ENCODE measurements at places on chromosomes 2 and 18.

GRCh38 chr2:31188131-31188530, 29.2 kb downstream of the CAPN14 start:
- no peak for DNase-seq

DNA sequence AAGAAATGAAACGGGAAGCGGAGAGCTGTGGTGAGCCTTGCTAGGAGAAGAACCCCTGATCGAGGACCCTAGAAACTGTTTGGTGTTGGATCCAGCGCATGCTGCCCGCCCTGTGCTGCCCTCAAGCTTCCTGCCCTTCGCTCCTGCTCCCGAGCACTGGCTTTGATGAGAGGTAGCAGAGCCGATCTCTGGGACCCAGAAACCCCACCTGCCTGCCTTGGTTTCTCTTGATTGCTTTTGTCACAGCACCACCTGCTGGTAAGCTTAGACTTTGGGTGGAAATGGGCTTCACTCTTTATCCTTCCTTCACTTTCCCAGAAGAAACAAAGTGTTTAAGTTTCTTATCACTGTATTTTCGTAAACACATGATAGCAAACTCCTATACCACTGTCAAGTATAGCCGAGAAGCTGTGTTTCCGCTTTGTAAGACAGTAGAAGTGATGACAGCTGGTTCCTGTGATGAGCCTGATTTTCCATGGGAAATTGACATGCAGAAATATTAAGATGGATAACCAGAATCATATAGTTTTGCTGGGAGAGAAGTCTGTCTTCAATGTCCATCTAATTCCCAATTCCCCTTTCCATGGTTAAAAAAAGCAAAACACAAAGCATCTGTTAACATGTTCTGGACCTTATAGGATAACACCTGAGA, 267.4 kb downstream of the PHLPP1 start:
- peak; percentile 29 for DNase-seq

DNA sequence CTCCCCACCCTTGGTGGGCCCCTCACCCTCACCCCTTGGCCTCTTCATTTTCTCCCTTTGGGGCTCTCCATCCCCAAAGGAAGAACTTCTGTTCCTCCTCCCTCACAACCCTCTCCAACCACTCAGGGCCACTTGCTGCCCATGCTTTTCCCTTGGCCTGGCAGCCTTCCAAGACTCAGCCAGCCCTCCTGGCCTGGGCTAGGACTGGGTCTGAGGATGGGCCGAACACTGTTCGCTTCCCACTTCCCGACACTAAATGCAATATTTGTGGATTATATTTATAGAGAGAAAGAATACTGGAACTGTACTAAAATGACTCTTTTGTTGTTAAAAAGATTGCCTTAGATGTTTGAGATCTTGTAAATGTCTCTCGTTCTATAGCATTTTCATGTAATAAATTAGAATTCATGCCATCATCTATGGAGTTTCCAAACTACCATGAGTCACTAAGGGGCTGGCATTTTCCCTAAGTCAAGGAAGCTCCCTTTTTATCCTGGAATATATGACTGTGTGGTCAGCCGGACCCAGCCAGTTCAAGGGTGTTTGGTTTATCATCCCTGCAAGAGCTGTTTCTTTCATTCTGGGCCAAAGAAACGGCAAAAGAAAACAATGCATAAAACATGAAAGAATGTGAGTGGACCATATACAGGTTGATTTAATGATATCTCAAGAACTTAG, 3.8 kb downstream of the CXCR2 start:
- DNase-seq: no peak

DNA sequence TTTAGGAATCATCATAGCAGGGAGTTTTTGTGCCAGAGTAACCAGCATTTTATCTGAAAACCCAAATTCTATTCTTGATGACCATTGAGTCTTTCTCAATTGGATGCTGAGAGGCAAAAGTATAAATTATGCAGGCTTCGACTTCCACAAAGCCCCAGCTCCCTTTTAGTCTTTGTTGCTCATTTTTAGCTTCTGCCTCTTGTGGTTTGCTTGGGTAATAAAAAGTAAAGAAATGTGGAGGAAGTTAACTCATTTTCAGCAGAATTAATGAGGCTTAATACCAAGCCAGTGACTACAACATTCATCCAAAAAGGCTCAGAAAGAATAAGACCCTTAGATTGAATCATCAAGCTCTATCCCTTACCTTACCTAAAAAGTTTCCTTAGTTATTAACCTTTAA, 18.6 kb downstream of the ERMN start:
- no peak for DNase-seq

DNA sequence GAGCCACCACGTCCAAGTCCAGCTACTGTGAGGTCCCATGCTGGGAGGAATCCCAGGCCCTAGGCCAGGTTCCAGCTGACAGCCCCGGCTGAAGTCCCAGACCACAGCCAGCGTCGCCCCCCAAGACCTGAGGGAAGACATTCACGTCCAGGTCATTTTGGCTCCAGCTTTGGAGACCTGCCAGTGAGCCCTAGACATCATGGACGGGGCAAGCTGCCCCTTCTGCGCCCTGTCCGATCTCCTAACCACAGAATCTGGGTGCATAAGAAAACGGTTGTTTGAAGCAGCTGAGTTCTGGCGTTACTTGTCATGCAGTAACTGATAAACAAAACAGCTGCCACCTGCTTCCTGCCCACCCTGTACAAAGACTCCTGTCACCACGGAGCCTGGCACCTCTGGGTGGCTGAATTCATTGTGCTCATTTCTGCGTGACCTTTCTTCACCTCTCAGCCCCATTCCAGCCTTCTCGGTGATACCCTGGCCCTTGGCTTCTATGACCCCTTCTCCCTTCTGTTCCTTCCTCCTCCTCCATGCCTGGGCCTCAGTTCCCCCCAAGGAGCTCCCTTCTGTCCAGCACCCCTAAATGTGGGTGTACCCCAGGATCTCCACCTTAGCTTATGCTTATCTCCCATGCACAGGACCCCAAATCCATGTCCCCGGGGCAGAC, 72.6 kb upstream of the SMAD7 start:
- no peak for DNase-seq

DNA sequence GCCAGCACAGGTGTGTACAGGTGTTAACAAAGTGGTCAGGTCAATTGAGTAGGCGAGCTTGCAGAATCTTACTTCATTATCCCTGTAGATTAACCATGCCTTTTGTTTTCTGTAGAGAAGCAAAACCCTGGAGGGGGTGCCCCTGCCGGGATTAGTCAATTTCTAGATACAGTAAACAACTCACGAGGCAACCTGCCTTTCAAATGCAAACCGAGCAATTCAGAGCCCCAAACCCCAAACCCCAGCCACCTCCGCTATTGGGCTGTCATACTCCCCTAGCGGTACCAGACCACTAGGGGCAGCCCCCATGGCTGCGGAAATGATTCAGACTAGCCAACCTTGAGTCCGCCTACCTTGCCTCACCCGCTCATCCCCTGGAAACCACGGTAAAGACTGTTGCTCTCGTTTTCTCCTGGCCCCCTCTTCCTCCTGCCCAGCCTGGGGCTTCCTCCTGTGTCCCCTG, 61.4 kb upstream of the KIF5C start:
- peak; percentile 18 for DNase-seq

DNA sequence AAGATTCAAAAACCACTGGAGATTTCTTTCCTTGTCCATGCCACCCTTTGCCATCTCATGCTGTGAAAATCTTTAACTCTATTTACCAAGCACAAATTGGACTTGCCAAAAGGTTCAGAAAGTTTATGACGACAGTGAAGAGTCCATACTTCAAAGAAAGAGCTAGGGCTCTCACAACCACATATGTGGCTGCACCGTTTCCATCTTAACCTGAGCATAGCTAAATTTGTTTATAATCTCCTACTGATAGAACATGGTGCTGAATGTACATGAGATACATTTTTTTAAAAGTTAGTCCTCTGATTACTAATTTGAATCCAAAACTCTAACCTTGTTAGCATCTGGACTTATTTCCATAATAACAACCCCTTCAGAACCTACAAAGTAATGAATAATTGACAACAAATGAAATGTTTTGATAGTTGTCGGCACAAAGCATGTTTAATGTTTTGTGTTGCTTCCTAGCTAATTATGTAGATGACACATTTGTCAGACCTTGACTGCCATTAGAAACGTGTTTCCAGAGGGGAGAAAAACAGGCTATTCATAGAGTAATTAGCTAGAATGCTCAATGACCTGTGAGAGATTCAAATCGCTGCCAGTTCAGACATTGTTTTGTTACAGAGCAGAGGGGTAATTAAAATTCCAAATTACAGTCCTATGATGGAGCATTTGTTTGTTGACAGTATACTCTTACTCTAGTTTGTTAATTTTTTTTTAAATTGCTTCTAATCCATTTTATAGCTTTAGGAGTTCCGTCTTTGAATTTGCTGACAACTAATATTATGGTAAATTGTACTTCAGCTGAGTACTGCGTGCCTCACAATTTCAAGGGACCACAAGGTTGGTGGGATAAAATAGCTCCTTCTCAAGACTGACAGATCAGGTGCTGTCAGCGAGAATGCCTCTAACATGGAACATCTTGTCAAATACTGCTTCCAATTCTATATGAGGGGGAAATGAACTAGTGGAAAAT, 31.8 kb downstream of the ARHGAP15 start:
- DNase-seq: no peak

GRCh38 chr2:222353993-222354392, 55.2 kb upstream of the PAX3 start:
- no peak for DNase-seq

DNA sequence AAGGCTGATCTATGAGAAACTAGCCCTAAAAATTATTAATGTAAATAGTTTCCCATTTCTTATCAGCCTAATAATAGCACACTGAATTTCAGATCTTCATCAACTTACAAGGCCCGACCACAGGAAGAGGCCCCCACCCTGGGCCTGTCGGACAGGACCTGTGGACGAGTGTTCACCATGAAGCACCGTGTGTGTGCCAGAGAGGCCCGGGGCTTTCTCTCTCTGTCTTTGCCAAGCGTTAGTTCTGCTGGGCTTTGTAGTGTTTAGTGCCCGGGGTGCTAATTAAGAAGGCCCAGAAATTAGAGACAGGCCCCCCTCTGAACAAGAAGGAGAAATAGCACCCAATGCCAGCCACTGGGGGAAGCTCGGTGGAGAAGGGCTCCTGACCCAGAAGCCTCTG, 265.7 kb downstream of the TWIST2 start:
- no peak for DNase-seq

GRCh38 chr2:206245265-206245672, 29.2 kb upstream of the ZDBF2 start:
- no peak for DNase-seq

DNA sequence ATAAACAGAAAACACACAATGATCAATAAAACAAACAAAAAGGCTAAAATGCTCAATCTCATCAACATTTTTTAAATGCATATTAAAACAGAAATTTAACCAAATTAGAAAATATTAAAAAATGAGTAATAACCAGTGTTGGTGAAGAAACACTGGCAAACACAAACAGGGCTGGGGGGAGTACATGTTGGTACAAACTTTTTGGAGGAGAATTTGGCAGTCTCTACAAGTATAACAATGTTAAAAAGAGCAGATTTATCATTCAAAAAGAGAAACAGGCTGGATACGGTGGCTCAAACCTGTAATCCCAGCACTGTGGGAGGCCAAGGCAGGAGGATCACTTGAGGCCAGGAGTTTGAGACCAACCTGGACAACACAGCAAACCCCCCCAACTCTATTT, 13.9 kb downstream of the MOB1A start:
- DNase-seq: no peak

- DNase-seq: no peak
Measured at GRCh38 chr2:68994864-68995263, 18.1 kb upstream of the ANTXR1 start.

- DNase-seq: no peak
Measured at GRCh38 chr2:95345081-95345562, 48.0 kb downstream of the KCNIP3 start.

- no peak for DNase-seq
Measured at GRCh38 chr18:78999939-79000338, 20.3 kb downstream of the SALL3 start.

- DNase-seq: no peak
Measured at GRCh38 chr18:22207021-22207758, 37.8 kb downstream of the GATA6 start.

- no peak for DNase-seq
Measured at GRCh38 chr2:176552501-176553135, 283.4 kb downstream of the MTX2 start.

- no peak for DNase-seq
Measured at GRCh38 chr2:63553049-63553448, 35.2 kb downstream of the WDPCP start.

GRCh38 chr2:17709897-17710296, 43.7 kb downstream of the SMC6 start:
- no peak for DNase-seq

DNA sequence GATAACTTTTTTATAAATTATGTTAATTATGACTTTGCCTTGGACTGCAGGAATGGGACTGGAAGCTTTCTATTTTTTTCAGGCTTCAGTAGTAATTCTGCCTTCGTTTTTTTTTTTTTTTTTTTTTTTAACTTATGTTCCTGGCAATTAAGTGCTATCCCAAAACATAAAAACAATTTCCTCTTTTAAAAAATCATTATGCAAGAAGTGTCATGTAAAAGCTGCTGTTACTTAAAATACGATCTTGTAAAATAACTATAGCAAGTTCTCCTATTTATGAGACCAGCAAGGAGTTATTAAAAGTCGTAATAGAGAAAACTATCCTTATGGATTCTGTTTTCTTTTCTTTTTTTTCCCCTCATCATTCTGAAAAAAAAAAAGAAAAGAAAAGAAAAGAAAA, 301.6 kb upstream of the FBXO11 start:
- no peak for DNase-seq

DNA sequence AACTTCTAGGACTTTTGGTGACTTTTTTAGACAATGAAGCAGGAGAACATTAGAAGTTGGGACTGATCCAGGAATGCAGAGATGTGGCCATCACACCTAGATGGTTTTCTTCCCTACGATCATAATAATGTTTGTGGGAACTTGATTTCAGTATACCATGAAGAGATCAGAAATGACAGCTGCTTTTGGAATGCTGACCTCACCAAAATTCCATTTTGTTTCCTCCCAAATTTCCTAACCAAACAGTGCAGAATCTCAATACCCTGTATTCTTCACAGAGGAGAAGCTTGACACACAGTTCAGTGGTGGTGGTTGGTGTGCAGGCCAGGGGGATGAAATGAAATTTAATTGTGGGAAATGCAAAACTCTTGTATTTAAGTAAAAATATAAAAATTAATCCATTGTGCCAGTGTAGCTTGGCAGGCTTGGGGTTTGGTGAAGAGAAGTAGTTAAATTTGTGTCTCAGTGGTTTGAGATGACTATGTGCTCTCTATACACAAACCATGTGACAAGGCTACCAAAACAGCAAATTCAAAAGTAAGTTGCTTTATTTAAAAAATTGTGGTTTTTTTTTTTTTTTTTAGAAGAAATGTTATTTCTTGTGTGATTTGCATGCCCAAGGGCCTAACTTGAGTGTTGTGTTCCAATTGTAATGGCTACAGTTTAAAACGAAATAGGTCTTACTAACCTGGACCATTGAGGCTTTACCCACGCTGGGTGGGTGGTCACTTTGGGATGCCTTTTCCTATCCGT, 252.4 kb downstream of the LPIN1 start:
- DNase-seq: no peak
